ENCODE measurements at places on chromosomes 11 and 22.

DNA sequence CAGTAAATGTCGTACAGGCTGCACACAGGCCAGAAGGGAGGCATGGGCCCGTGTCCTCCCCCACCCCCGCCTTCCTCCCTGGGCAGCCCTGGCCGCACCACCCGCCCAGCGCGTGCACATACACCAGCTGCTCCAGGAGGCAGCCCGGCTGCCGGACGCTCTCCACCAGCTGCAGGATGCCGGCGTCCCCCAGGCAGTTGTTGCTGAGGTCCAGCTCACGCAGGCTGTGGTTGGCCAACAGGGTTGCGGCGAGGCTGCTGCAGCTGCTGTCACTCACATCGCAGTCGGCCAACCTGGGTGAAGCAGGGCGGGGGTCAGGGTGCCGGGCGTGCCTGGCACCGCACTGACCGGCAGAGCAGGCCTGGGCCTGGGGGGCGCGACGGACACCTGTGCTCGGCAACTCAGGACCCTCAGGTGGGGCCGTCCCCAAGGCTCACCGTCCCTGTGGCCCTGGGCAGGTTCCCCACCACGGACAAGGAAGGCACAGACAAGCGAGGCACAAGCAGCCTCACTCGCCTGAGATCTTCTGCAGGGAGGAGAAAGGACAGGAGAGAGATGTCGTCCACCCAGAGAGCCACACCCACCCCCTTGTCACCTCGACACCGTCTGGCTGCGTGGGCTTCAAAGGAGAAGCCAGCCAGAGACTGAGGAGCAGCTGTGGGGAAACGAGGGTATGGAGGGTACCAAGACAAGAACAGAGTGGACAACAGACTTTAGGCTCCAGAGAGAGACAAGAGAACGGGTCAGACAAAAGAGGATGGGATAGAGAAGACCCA, 12.1 kb downstream of the RNH1 start:
- no peak for DNase-seq

GRCh38 chr11:119099711-119100110, 1.9 kb downstream of the DPAGT1 start:
- DNase-seq = no peak

DNA sequence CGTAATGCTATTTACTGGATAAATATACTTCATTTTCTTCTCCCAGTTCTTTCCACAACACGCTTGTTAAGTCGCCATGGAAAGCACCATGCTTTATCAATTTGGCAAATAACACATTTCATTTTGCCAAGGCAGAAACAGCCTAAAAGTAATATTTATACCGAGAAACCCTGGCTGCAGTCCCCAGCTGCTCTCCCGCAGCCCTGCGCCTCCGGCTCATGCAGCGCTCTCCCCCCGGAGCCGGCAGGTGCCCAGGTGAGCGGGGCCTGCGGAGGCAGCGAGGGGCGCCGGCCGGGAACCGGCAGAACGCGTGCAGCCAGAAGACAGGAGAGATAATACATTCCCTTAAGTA, 681 bp upstream of the ARHGEF12 start:
- DNase-seq = no peak

DNA sequence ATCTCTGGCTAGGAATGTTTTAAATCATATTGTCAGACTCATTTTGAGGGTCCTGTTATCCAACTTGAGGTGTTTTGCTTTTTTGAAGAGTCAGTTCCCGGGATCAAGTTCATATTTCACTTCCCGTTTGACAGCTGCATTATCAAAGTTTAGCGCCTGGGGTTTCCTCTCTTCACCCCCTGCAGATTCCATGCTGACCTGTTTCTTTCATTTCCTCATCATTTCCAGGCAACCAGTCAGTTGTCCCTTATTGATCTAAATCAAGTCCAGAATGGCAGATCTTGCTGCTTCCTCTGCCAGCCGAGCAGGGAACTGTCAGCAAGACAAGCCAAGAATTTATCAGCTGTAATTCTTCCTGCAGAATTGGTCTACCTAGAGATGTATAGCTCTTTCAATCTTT, 197.6 kb upstream of the SYN3 start:
- no peak for DNase-seq
